ENCODE measurements at places on chromosomes 11 and 22. TPM values are rescaled to one million over a fixed set of nuclear protein-coding genes. Genes with fewer than 3 reads are reported as not detected.

DNA sequence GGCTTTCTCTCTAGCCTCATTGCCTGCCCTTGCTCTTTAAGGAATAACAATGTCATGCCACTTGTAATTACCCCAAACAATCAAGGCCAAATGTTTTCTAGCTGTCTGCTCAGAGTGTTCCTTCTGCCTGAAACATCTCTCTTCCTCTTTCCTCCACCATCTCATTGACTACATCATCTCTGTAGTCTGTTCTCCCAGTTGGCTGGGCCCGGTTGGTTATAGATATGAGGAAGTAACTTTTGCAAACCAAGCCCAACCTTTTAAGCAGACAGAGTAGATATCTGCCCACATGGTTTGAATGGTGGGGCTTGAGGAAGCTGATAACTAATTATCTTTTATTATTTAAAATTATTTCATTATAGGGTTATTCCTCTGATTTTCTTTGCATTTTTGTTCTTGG, 104.5 kb downstream of the NTM start:
- no peak for DNase-seq

GRCh38 chr11:47002390-47002789, 65.8 kb downstream of the CSTPP1 start:
- no peak for DNase-seq

DNA sequence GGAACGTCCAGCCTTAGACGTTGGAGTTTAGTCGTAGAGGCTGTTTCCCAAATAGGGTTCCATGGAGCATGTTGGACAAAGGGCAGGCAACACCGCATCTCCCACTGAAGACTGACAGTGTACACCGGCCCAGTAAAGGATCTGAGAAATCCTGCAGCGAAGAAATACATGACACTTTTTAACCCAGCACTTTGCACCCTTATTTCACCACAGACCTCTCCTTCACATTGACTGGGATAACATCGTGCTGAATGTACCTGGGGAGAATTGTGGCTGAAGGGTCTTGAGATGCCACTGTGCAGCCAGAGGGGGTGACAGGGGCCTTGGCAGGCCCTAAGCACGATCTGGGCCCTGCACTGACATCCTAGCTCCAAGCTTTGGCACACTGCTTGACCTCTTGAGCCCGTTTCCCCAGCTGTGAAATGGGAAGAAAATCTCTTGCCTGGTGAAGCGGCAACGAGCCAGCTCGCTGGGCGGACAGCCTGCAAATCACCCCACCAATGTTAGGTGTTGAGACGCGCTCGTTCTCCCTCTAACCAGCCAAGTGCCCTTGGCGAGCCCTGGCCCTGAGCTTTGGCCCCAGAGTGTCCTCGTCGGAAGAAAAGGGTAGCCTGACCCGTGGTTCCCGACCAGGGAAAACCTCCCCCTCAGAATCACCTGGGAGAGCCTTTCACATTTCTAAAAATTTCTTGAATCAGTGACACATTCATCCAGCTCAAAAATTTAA, 13.4 kb downstream of the CD5 start:
- no peak for DNase-seq

DNA sequence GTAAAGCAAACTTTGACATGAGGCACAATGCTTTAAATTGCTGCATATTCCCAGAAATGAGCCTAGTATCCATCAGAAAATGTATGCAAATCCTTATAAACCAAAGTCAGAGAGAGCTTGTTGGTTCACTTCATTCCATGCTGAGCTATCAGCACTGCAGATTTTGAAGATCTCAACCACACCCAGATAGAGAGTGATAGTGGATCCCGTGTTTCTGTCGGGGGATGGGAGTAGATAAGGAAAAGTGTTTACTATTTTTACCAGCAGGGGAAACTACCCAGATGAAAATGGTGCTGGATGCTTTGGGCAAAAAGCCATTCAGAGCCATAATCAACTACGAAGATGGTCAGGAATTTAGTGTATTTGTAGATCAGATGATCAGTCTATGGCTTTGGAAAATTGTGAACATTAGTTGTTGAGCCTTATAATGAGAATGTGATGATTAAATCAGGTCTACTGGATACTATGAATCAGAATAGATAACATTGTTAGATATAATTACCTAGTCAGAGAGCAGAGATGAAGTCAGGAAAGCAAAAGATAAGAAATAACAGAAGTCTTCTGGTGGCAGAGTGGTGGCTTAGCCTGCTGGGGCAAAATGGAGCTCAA, 10.8 kb downstream of the OR51B6 start:
- no peak for DNase-seq

DNA sequence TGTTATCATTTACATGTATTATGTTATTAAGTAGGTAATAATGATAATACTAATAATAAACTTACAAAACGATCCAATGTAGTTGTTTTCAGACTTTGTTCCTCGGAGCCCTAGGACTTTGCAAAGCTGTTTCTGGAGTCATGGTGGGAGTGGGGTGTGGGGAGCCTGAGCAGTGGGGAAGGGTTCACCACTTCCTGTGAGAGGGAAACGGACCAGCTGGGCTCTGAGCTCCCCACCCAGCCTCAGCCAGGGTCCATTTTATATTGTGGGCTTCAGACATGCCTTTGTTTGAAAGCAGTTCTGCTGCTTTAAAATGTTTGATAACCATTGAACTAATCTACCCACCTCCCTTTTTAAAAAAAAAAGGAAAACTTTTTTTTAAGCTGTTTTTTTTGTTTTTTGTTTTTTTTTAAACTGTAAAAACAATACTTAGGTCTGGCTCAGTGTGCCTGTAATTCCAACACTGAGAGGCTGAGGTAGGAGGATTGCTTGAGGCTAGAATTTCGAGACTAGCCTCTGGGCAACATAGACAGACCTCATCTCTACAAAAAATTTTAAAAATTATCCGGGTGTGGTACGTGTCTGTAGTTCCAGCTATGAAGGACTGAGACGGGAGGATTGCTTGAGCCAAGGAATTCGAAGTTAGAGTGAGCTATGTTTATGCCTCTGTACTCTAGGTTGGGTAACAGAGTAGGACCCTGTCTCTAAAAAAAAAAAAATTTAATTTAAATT, 7.0 kb downstream of the SERPING1 start:
- DNase-seq: no peak

DNA sequence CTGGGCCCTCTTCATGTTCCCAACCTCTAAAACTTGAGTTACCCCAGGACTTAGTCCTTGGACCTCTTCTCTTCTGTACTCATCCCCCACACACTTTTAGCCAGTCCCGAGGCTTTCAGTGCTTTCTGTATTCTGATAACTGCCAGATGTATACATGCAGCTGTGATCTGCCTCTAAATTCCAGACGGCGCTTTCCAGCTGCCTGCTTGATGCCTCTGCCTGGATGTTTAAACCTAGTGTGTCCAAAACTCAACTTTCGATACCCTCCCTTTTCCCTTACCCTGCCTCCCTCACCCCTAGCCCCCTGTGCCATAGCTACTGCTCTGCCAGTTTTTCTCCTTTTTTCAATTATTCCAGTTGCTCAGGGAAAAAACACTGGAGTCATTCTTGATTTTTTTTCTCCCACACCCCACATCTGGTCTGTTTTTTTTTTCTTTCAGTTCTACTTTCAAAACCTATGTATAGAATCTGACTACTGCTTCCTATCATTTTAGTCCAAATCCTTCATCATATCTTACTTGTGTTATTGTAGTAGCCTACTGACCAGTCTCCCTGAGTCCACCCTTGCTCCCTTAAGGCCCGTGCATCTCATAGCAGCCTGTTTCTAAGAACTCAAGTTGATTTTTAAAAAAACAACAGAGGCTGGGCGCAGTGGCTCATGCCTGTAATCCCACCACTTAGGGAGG, 32.9 kb upstream of the TECTA start:
- no peak for DNase-seq

DNA sequence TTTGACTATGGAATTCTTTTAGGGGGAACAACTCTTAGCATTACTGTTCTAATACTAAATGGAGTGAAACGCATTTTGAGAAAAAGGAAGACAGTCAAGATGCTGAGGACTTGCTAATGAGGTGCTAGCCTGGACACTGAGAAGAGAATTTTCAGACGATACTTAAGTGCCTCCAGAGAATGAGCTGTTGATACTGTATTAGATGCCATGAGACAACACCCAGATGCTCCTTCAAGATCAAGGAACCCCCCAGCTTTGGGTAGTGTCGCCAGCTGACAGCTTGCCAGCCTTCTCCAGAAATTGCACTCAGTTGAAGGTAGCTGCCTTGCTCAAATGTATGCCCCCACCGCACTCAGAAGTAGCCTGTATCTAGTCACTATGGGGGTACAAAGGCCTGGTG, 52.5 kb upstream of the SLC36A4 start:
- no peak for DNase-seq

Gene P2RY6
- not detected for total RNA-seq

Gene PDGFB
- 2.9 TPM for total RNA-seq

Gene PGR
- total RNA-seq: not detected

Gene ANO9
- total RNA-seq: 120 TPM

Data from T-cell (primary cell).